Left colon (tissue), 2 donors: ENCODE measurements at places on chromosomes 16 and 17. TPM values are rescaled to one million over a fixed set of nuclear protein-coding genes. Genes with fewer than 3 reads are reported as not detected.

DNA sequence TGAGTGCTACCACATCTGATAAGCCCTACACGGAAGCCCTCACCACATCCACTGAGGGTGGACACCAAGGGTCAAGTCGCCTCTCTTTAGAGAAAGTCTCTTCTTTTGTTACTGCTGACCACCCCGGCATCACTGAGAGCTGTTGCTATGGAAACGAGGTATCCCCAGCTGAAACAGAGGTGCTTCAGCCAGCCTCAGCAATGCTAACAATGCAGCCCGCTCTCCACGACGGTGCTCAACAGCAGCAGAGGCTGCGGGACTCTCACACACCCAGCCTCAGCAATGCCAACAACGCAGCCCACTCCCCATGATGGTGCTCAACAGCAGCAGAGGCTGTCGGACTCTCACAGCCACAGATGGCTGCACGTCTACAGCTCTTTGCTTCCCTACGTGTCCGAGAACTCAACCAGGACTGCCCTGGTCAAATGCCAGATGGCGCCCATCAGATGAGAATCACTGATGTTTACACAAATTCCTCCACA, 41.4 kb downstream of the VPS53 start:
- DNase-seq, result no peak

DNA sequence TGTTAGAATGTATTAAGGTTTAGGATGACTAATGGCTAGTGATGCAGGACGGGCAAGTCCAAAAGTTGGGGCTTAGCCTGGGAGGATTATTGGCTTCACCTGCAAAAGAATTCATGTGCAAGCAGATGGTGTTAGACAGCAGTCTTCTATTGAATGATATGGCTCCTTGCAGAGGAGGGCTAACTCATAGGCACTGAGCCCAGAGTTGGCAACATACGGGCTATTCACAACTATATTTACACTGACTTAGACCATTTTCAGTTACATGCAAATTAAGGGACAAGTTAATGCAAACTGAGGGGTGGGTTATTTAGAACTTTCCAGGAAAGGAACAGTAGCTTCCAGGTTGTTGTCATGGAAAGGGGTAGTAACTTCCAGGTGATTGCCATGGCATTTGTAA, 1017.1 kb upstream of the EEF2KMT start:
- DNase-seq, result no peak

Gene KREMEN2
- total RNA-seq, result 0.89 TPM

DNA sequence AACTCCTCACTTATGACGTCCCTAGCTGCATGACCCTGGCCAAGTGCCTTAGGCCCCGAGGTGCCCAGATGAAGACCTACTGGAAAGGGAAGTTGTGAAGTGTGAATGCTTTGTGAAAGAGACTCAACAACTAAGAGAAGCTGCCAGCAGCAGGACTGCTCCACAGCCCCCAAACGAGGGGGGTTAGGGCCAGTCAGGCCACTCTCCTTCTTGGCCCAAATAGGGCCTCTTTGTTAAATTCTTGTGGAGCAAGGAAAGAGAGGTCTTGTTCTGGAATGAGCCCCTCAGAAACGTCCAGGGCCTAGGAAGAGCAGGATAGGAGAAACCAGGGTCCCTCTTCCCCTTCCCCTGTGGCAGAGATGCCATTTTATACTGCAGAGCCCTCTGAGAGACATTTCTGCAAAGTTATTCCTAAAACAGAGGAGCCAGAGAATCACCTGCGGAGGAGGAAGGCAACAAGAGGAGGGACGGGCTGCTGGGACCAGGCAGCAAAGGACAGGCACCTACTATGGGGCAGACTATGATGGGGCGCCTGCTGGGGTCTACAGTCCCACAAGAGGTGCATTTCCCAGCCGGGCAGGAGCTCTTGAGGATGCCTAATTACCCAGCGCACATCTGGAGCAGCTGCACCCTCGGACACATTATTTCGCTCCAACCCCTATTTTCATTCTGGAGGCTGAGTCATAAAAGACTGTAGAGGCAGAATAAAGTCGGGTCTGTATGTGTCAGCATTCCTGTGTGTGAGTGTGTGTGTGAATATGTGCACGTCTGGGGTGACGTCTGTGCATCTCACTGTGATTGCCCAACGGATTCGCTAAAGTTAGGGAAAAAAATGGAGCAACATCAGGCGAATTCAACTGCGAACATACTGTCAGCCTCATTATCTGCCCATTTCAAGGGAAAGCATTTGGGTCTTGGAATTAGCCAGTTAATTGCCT, 11.4 kb upstream of the HOXB9 start:
- peak; percentile 33 for DNase-seq

DNA sequence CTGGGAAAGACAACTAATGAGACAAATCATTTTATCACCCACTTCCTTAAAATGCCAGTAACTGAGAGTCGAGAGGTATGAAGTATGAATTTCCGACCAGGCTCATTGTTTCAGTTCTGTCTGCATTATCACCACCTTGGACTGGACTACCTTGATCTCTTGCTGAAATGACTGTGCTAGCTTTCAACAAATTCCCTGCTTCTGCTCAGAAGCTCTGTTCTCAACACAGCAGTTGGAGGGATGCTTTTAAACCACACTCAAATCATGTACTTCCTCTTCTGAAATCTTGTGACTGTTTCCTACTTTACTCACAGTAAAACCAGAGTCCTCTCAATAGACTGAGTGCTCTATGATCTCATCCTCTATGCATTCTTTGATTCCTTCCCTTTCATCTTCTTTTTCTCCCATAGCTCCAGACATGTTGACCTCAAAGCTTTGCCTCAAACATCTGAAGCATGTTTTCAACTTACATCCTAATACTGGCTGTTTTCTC, 195.8 kb downstream of the KCNJ2 start:
- DNase-seq, result no peak

- no peak for DNase-seq
Observed at GRCh38 chr17:182050-182751, 751 bp upstream of the DOC2B start.

GRCh38 chr16:55559233-55559632, 7.3 kb upstream of the CAPNS2 start:
- DNase-seq, result no peak

Gene CLEC18B
- 3.4 TPM for total RNA-seq

Gene RNF112
- total RNA-seq, result 4.6 TPM

- peak; percentile 67 for DNase-seq
Observed at GRCh38 chr17:19338031-19338990, 24.2 kb downstream of the B9D1 start.

DNA sequence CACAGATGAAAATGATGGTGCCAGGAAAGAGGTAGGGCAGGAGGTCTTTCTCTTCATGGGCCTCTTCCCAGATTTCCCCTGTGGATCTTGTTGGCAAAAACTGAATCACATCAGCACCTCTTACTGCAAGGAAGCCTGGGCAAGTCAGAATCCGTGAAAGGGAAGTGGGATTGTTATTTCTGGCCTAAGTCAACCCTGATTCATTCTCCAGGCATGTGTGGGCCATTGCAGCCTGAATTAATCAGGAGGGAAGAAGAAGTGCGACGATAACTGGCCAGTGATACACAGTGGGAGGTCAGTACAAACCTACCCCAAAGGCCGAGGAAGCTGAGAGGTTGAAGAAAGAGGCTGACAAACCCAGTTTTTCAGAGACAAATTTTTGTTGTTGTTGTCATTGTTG, 17.9 kb upstream of the NSMCE1 start:
- no peak for DNase-seq

Gene XAF1
- 34.0 TPM for total RNA-seq

Gene ATP5PD
- 310 TPM for total RNA-seq

DNA sequence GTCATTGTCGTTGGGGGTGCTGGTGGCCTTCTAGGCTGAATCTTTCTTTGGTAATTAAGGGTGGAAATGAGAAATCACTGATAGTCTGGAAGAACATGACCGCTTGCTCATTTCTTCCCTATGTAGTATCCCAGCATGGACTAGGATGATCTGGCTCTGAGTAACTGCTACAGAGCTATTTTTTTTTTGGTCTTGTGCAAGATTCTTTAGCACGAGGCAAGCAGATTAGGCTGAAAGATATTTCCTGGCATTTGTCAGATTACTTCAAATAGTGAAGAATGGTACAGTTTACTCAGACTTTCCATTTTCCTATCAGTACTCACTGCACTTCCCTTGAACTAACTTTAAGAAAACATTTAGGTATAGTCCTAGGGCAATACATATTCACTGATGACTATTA, 89.0 kb downstream of the SYCE1L start:
- DNase-seq, result no peak

DNA sequence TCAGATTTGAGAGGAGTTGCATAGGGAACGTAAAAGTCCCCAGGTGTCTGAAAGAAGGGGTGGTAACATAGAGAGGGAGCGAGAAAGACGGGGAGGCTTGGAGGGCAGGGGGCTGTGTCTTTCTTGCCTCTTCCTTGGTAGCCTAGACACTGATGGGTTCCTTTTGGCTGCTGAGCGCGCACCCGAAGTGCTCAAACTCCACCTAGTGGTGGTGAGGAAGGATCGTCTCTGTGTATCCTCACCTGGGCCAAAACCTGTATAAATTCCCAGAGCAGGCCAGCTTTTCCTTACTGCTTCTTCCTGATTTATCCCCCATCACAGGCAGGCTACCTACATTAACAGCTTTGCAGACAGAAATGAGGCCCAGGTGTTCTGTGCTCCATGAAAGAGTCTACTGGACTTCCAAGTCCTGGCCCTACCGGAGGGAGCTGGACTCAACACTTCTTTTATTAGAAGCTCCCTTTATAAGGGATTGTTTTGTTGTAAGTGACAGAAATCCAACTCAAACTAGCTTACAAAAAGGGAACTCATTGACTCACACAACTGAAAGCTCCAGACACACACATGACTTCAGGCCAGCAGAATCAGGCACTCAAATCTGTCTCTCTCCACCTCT, 5.5 kb upstream of the SLC25A35 start:
- DNase-seq, result peak; percentile 56

Gene CD300LD
- not detected for total RNA-seq

DNA sequence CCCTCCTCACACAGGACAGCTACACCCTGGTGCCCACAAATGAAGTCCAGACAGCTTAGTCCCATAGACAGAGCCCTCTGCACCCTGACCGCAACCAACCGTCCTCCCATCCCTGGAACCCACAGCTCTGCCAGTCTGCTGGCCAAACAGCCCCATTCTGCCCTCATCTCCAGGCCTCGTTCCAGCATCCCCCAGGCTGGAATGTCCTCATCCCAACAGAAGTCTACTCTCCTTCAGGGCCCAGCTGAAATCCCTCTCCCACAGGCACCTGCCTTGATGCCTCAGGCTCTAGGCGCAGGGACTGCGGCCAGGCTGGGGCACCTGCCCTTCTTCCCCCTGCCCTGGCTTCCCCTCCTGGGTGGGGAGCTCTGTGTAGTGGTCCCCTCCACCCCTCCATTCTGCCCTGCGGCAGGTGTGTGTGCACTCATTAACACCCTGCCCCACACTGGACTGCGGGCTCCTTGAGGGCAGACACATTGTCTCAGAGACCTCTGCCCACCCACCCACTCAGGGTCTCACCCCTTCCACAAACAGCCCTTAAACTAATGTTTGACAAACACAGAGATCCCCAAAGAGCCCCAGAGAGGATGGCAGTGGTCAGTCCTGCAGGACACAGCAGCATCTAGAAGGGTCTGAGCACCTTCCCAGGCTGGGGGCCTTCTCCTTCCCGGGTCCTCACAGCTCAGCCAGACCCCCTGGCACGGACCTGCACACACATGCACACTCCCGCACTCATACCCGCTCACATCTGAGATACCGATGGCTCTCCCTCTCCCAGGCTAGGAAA, 820 bp downstream of the GRIN2C start:
- DNase-seq, result no peak

DNA sequence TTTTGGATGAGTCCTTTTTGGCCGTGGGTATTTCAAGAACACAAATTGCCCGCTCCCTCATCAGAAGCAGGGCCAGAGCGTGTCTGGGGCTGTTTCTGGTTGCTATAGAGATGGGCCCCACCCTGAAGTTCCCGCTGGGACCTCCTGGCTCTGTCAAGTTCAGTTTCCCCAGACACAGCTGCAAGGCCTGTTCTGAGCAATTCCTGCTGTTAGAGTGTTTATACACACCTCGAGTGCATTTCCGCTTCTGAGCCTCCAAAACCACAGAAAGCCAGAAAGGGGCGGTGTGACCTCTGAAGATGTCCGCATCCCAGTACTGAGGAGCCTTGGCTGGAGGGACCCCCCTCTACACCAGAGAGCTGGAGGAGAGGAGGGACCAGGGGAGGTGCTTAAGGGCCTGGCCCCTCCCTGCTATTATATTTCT, 9.3 kb upstream of the WBP2 start:
- DNase-seq, result peak; percentile 72

DNA sequence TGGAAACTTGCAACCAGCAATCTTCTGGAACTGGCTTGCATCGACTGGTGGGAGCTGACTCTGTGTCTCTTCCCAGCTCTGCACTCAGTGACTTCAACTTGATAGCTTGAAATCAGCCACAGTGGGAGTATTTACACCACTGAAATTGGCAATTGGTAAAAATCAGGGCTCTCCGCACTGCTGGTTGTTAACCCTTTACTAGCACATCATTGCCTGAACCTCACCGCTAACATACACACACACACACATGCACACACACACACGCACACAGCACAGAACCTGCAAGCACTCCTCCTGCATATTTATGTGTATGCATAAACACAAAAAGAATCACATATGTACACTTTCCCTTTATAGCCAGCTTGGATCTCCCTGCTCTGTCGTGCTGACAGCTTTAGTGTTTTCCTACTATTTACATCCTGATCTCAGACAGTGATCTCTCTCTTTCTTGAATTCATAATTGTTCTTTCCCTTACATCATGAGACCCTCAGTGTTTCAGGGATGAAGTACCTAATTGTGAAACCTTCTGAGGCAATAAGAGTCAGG, 7.9 kb upstream of the TMIGD1 start:
- DNase-seq, result no peak

DNA sequence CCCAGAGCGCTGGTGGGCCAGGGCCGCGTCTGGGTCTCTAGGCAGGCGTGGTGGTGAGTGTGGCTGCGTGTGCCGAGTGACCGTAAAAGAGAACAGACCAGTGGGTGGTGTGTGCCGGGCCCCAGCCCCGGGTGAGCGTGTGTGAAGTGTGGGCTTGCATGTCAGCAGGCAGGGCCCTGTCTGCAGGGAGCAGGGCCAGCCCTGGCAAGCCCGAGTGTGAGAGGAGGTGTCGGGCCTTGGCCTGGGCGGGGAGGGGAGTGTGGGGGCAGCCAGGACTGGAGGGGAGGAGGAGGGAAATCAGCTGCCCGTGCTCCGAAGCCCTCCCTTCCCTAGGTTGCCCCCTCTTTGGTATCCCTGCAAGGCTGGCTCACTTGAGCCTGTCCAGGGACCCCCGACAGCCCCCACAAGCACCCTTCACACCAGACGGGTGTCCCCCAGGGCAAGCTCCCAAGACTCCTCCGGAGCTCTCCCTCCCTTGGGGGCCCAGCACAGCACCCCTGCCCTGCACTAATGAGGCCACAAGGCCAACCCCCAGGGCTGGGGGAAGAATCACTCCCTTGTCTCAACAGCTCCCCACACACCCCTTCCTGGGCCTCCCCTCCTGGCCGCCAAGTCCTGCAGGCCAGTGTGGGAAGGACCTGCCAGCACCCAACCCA, 1.9 kb downstream of the USH1G start:
- DNase-seq, result no peak

Gene PRR35
- not detected for total RNA-seq

Gene USP22
- total RNA-seq, result 145 TPM

Gene KRT16
- total RNA-seq, result not detected

GRCh38 chr16:49776085-49776595, 79.8 kb downstream of the ZNF423 start:
- DNase-seq, result no peak
